AG08395 (cell line): ENCODE measurements at places on chromosomes 3 and 15.

- DNase-seq = no peak
Observed at GRCh38 chr15:41919954-41920538, 26.2 kb upstream of the SPTBN5 start.

DNA sequence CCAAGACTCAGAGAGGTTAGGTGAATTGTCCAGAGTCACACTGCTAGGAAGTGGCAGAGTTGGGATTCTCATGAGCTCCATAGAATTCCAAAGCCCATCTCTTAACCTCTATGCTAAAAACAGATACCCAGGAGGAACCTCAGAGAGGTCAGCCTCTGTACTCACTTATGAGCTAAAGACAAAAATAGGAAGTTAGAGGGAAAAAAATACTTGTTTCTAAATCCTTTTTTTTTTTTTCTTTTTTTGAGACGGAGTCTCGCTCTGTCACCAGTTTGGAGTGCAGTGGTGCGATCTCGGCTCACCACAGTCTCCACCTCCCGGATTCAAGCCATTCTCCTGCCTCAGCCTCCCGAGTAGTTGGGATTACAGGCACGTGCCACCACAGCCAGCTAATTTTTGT, 31.4 kb downstream of the FSD2 start:
- no peak for DNase-seq

DNA sequence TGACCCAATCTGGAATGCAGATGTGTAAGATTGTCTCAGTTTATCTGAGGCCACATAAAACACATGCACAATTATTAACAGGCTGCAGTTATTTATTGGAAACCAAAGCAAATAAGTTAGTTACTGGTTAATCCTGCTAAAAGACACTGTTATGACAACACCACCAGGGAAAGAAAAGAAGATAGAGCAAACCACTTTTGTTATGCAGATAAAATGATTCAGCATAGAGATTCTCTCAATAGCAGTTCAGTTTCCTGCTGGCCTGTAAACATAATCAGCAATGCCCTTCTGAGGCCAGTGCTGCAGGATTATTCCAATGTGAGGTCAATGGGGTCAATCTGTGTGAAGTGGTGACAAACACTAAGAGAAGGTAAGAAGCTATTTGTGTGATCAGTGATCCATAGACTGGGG, 244.4 kb downstream of the ZBTB20 start:
- DNase-seq = peak; percentile 11

GRCh38 chr3:177085794-177086193, 111.5 kb downstream of the TBL1XR1 start:
- DNase-seq = no peak

- DNase-seq = no peak
Observed at GRCh38 chr15:29888646-29889045, 66.4 kb upstream of the TJP1 start.

- DNase-seq = no peak
Observed at GRCh38 chr3:84789961-84790360, 168.8 kb upstream of the CADM2 start.

GRCh38 chr3:180633722-180634121, 31.8 kb downstream of the TTC14 start:
- DNase-seq = no peak

DNA sequence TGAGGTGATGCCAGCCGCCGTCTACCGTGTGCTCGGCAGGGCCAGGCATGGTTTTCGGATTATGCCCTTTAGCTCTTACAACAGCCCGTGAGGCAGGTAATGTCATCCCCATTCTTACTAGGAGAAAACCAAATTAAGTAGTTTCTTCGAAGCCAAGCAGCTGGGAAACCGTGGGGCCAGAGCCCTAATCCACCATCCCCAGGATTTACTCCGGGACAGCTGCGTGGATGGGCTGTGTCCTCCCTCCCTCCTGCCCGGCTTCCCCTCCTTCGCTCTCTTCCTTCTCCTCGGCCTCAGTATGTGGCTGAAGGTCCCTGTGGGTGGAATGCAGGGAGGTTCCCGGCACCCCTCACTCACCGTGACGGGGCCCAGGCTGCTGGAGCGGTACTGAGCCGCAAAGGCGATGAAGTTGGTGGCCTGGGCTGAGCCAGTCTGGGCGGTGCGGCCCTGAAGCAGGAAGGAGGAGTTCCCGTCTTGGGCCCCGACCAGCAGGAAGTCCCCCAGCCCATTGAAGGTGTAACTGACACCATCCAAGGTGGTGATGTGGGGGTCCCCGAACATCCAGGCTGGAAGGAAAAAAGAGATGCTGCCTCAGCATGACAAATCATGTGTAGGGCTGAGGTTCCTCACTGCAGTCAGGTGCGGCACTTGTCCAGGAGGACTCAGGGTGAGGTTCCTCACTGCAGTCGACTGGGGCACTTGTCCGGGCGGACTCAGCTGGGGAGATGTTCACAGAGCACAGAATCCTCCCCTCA, 42.5 kb downstream of the MUC20 start:
- no peak for DNase-seq

DNA sequence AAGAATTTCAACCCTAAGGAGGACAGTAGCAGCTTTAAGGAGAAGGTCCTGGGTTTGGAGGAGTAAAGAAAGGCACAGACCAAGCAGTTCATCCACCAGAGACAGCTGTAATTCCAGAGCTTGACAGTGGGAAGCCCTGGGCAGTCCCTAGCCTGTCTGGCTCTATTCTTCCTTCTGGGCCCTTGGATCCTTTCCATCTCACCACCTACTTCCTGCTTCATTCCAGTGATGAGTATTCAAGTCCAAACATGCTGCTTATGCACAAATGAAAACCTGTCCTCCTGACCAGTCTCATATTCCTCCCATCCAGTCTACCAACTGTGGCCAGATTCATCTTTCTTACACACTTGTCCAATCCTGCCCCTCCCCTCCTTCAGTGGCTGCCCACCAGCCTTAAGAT, 171.4 kb downstream of the CNTN3 start:
- peak; percentile 64 for DNase-seq

- DNase-seq = no peak
Observed at GRCh38 chr3:175792245-175792644, 933.1 kb downstream of the NAALADL2 start.

- no peak for DNase-seq
Observed at GRCh38 chr3:80733522-80734176, 965.9 kb upstream of the ROBO1 start.

GRCh38 chr15:32959077-32959476, 235.4 kb downstream of the FMN1 start:
- peak; percentile 31 for DNase-seq

- DNase-seq = peak; percentile 48
Observed at GRCh38 chr3:32177702-32178198, 60.7 kb upstream of the CMTM8 start.

- no peak for DNase-seq
Observed at GRCh38 chr3:13785351-13785750, 94.5 kb downstream of the WNT7A start.

DNA sequence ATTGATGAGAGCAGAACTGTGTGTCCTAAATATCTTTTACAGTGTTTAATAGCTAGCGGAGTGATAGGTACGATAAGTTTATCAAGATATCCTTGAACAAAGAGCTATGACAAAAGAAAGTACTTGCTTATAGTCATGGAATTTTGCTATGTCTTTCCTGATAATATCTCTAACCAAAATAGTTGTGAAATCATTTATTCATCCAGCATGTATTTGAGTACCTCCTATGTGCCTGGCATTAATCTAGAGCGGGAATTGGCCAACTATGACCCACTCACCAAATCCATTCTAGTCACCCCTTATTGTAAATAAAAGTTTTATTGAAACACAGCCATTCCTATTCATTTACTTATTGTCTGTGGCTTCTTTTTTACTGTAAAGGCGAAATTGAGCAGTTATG, 46.6 kb downstream of the ZFAND6 start:
- no peak for DNase-seq

GRCh38 chr15:97875025-97875512, 85.4 kb upstream of the ARRDC4 start:
- DNase-seq = no peak

- DNase-seq = peak; percentile 3
Observed at GRCh38 chr3:81242871-81243270, 518.6 kb downstream of the GBE1 start.

DNA sequence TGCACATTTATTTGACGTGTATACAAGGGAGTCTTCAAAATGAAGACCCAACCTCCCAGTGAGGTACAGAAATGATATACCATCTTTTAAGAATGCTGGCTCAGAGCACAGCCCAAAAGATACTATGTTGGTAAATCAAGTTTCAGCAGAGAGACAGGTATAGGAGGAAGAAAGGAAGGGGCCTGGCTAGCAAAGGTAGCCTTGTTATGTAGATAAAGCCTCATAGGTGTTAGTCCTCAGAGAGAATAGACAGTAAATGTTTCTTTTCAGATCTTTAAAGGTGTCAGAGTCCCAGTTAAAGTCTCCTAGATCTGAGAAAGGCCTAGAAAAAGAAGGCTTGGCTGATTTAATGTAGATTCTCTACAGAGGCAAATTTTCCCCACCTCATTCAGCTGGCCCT, 213.8 kb downstream of the SI start:
- no peak for DNase-seq

GRCh38 chr3:121885386-121885785, 8.8 kb upstream of the SLC15A2 start:
- DNase-seq = no peak

DNA sequence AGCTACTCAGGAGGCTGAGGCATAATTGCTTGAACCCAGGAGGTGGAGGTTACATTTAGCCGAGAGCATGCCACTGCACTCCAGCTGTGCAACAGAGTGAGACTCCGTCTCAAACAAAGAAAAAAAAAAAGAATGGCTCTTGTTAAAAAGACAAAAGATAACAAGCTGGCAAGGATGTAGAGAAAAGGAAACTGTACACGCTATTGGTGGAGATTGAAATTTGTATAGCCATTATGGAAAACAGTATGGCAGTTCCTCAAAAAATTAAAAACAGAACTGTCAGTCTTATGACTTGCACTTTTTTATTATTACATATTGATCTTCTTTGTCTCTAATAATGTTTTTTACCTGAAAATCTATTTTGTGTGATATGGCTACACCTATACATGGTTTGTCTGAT, 41.9 kb downstream of the MEX3B start:
- DNase-seq = no peak

DNA sequence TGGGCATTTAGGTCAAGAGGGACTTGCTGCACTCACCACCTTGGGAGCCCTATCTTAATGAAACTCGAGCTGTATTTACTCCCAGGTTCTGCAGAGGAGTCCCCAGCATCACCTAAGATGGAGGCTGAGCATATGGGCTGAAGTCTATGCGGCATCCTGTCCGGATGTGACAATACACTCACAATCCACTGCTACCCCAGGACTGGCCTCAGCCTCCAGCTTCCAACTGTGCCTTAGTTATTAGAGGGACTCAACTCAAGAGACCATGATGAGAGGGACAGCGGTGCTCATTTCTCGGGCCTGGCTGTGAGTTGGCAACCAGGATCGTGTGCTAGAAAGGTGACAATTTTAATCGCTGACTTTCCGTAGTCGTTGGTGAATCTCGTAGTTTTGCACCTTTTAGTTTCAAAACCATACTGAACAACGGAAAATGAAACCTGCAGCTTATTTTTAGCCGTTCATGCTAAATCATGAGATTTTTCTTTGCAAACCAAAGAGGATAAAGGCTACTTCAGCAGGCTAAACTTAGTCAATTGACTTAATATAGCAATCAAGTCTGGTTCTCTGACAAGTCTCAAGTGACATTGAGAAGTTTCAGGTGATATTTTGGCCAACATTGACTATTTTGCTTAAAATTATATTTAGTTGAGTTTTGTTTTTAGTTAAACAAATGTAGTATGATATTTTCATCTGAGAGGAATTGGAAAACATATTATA, 11.1 kb downstream of the ZBTB38 start:
- DNase-seq = no peak
